ENCODE measurements at places on chromosomes 5 and 9.

- no peak for DNase-seq
Measured at GRCh38 chr9:116488373-116488772, 198.7 kb upstream of the TRIM32 start.

DNA sequence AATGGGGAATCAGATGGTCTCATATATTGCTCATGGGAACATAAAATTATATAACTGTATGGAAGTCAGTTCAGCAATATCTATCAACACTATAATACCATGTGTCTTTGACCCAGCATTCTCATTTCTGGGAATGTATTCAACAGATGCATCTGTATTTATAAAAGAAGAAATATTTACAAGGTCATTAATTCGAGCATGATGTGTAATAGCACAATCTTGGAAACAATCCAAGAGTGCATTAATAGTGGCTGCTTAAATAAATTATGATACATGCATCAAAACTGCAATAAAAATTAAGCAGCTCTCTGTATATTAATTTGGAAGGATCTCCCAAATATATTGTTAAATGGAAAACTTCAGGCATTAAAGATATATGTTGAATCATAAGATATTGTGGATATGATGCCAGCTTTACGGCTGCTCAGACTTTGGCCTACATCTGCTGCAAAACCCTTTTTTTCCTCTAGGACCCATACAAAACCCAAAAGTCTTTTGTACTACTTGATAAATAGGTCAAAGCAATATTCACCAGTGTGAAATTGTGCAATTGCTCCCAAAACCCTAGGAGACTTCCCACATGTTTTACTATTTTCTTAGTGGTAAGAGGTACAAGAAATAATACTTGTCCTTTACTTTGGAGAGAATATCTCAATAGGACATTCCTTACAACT is 45.3 kb upstream of the ISOC1 start:
- DNase-seq: no peak

DNA sequence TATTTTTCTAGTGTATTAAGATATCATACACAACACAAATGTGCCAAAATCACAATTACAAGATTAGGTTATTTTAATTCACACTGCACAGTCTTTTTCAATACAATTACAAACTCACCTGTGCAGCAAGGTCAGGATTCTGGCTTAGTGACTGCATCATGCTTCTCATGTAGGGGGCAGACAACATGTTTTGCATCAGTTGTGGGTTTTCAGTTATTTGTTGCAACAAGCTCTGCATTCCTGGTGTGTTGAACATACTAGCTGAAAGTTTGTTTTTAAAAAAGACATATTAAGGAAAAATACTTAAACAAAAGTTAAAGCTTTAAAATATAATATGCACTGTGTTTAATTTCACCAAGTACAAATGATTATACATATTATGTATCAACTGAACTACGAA is 38.7 kb downstream of the UBQLN1 start:
- DNase-seq: no peak

DNA sequence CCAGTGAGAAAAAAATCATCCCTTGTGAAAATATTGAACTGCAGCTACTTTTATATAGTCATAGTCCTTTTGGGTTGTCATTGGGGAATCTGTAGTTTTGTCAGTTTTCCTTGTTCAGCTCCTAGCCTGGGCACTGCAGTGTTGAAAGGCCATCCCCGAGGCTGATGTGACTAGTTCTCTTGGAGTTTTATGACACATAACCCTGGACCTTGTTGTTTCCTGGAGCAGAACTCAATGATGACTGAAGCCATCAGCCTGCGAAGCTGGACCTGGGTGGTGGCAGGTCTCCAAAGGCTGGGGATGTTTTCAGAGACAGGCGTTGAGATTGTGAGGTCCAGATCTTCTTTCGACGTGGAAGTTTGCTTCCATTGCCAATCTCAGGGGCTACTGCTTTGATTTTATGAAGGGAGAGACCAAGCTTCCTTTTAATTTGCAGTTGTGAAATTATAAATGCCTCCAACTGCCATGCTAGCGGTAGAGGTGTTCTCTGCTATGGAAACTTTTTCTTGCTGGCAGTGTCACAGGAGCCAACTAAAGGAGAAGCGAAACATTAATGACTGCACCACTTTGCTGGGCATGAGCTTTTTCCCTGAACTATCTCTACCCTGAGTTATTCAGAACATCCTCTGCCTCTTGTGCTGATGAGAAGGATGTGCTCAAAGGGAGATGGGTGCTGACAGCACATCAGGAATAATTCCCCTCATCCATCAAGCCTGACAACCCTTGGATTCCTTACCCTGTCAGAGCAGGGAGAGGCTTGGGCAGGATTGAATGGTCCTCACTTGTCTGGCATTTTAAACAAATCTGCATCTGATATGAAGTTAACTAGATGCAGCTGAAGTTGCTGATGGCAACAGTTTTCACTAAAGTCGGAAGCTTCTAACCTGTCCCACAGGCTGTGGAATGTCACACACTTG is 209.6 kb downstream of the MAST4 start:
- no peak for DNase-seq

GRCh38 chr9:91515074-91515687 is 91.5 kb upstream of the NFIL3 start:
- DNase-seq: no peak

- no peak for DNase-seq
Measured at GRCh38 chr5:122202952-122203351, 73.6 kb downstream of the ZNF474 start.

DNA sequence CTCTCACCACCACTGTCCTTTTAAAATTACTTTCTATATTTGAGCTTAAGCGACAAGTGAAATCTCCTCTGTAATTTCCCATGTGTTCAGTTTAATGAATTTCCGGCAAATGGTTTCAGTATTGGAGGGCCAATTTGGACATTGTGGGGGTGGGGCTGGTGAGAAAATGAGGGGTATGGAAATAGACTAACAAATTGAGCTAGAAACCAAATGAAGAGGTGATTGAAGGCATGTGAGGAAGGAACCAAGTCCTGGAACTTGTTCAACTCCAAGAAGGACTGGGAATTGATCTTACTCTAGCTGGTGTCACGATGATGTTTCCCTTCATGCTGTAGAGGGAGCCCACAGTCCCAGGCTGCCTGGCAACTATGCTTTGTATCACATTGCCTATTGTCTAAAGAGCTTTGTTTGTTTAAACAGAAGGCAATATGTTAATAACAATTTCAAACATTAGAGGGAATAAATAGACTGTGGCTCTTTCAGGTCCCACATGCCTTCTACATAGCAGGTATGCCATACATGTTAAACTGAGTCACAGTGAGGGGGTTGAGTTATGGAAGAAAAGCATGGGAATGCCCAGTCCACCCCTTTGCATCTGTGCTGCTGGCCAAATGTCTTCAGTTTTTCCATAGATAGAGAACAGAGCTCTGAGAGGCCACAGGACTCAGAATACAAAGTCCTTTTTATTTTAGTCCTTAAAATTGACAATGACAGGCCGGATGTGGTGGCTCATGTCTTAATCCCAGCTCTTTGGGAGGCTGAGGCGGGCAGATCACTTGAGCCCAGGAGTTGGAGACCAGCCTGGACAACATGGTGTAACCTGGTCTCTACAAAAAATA is 25.0 kb upstream of the MATR3 start:
- no peak for DNase-seq

- no peak for DNase-seq
Measured at GRCh38 chr5:173697931-173698579, 81.6 kb upstream of the BOD1 start.

DNA sequence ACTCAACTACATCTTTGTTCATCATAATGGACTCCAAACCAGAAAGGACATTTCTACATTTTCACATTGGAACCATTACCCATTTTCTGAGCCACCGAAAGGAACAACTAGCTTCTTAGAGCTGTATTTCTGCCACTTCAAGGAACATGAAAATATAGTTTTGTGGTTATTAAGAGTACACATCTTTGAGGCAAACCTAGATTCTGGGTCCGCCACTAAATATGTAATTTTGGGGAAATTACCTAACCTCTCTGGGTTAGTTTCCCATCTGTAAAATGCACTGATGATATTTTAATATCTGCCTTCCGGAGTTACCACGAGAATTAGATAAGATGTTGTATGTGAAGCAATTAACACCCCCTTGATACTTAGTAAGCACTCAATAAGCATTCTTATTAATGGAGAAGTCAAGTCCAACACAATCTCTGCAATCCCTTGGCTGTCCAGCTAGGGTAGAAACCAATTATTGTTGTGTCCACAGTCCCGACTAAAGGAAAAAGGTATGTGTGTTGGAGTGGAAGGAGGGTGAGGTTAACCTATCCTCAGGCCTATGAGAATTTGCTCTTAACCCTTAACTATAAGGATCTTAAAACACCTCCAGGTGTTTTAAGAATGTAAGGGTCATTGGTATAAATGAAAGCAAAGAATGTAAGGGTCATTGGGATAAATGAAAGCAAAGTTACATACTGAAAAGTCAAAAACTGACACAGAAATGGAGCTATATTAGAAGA is 94.0 kb upstream of the PTGER4 start:
- no peak for DNase-seq

DNA sequence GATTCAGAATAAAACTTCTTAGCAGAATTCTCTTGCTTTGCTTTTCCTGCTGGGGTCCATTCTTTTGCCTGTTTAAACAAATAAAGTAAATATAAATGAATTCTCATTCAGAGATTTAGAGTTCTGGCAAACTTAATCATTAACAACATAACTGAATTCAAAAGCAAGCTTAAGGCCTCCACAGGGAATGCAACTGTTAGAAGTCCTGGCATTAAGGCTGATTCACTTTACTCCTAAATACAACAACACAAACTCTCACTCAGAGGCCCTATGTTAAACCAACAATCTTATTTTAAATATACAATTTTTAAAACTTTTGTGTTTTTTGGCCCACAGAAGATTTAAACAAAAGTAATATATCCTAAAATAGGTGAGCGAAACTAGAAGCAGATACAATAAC is 178.3 kb downstream of the AP3B1 start:
- no peak for DNase-seq

DNA sequence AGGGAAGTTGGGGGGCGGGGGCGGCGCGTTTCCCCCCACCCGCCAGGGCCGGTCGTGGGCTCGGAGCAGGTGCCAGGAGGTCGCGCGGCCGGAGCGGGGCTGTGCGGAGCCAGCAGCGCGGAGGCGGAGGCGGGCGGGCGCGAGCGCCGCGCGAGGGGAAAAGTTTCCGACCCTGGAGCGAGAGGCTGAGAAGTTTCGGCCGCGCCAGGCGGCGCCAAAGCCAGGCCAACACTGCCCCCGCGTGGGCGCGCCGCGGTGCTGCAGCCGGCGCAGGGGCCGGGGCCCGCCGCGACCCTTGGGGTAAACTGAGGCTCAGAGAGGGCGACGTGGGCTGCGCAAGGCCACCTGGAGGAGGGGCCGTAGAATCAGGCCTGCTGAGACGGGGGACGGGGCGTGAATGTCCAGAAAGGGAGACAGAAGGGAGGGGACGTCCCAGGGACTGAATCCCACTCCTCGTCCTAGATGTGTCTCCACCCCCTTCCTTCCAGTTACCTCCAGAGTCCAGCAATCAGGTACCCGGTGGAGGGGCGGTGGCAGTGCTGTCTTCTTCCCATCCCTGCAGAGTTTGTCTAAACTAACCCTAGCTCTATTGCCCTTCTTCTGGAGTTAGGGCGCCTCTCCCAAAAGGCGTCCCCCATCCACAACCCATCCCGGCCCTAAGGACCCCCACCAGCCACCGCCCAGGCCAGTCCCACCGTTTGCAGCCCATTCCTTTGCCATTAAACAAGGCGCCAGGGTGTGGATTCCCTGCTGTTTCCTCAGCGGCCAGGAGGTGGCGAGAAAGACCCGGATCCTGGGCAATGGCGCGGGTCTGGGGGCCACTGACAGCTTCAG is 10.2 kb downstream of the C9orf50 start:
- DNase-seq: peak; percentile 64

DNA sequence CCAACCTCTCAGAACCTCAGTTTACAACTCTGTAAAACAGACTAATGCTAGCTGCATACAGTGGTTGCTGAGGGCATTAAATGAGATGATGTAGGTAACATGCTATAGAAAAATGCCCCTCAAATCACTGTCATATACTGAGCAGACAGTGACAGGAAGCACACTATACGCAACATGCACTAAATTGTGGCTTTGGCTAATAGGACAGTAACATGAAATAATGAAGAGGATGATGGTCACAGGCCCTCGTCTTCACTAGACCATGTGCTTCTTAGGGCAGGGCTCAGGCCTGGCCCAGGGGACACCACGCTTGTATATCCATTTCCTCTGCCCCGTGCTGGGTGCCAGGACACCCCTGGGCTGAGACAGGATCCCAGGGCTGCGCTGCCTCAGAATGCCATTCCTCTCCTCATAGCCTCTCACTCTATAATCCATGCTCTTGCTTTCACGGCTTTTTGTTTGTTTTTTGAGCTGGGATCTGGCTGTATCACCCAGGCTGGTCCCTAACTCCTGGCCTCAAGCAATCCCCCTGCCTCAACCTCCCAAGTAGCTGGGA is 18.9 kb downstream of the CSF1R start:
- DNase-seq: no peak

GRCh38 chr5:158715592-158715991 is 384.1 kb downstream of the EBF1 start:
- DNase-seq: no peak

DNA sequence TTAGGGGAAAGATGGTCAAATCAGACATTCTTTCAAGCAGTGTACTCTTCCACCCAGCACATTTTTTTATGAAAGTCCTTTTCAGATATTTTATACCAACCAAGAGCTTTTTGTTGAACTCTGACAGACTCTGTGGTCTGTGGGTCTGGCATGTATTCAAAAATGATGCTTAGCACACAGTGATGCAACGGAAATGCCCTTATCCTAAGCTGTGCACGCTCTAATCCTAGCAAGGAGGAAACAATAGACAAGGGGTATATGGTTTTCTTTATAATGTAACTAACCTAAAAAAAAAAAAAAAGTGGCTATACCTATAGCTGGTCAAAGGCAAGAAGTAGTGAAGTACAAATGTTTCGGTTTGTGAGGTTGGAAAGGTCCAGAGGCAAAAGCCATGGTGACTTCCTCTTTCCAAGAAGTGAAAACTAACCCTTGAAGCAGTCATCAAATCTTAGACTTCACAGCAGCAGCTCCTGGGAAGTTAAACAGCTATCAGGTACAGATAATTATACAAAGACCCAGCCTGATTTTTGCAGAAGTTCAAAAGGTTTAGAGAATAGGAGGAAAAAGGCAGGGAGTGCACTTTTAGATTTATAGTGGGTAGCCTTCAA is 82.5 kb downstream of the SEMA6A start:
- DNase-seq: no peak

DNA sequence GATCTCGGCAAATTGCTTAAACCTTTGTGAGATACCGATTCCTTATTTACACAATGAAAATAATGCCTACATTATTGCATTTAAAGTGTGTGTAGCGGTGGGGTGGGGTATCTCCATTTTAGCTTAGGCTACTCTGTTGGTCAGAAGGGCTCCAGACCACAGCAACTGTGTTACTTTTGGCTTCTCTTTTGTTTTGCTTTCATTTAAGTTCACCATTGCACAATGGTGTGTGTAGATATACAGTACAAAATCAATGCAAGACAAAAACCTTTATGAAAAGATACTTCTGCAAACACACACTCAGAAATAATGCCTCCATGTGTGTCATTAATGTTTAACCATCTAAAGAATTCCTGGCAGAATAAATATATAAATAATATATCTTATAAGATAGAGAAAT is 279.4 kb downstream of the FBXL17 start:
- no peak for DNase-seq

- no peak for DNase-seq
Measured at GRCh38 chr9:121548666-121549065, 49.0 kb upstream of the GGTA1 start.

- DNase-seq: no peak
Measured at GRCh38 chr5:78496373-78496772, 136.0 kb downstream of the SCAMP1 start.

All from stimulated activated CD4-positive, alpha-beta T cell treated with anti-CD3 and anti-CD28 coated beads, Interleukin-1b, Interleukin-23, amount 100 ng/mL, for 4 hours (primary cell).